ENCODE measurements at places on chromosomes 6 and 20.

GRCh38 chr6:7183707-7184106 lies 75.9 kb downstream of the RREB1 start:
- no peak for DNase-seq

DNA sequence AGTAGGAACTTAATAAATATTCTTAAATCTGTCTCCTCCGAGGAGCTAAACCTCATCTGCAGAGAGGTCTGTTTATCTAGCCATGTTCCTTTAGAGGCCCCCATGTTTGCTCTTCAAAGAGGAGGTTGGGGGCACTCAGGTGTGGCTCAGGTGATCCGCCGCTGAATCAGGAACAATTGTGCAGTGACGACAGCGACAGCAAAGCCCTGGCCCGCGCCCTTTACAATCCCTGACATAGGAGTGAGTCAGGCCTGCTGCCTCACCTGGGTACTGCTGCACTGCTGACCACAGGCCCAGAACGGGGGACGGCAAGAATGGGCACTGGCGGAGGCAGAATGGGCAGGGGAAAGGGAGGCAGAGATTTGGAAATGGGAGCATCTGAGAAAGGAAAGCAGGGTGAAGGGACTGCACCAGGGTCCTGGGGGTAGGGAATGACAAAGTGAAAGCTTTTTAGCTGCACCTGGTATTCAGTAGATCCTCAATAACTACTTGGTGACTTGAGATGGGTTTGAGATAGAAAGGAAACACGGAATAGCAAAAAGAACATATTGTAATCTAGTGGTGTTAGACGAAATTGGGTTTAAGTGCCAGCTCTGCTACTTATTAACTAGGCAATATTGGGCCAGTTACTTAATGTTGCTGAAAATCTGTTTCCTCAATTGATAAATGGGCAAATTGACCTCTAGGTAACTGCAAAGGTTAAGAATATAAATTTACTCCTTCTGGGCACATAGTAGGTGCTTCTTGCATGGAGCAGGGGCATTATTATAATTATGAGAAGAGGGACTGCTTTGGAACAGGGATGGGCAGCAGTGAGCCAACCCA lies 5.4 kb upstream of the IER3 start:
- no peak for DNase-seq

- no peak for DNase-seq
Measured at GRCh38 chr6:84539122-84539856, 225.1 kb downstream of the TBX18 start.

DNA sequence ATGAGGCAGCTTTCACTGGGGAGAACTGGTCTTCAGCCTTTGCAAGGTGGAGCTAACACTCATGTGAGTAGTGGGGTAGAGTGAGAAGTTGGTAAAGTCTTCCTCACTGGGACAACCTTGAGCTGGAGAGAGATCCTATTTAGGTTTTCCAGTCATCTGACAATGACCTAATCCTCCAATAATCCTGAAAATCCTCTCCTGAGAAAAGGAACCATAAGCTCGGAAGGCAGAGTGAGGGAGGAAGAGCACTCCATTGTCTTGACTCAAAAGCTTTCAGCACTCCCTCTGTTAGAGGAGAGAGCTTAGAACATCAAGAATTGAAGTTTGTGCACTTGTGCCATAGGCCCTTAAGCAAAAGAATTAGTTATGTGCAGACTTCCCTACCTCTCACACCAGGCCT lies 77.8 kb downstream of the TRAM2 start:
- DNase-seq: peak; percentile 69

GRCh38 chr6:21883595-21884328 lies 290.2 kb downstream of the SOX4 start:
- no peak for DNase-seq

DNA sequence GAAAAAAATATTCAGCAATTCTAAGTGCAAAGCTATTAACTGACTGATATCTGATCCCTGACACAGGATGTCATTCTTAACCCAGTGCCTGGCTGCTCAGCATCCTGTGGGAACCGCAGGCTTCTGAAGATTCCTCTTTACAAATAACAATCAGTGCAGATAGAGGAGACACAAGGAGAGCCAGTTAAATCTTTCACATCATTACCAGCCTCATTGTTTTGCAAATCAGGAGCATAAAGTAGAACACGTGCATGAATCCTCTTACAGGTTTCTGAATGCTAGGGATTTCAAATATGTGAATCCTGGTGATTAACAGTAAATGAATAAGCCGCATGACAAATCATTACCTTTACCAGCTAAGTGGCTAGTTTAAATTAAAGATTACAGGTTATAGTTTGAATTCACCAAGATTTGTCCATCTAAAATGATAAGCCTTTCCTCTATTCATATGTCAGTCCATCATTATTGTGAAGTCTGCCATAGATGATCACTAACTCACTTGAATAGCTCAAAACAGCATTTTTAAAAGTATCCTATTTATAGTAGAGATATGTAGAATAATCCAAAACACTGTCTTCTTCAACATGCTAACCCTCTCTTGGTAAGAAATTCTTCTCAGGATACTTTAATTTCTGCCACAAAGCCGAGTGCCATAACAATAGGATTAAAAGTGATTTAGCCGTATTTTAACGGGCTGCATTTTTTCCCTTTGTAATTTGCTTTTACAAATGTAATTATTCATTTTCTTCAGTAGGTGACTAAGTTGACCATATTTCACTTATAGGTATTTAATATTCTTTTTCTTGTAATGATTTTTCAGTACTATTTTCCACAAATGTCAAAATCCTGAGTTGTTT lies 367.3 kb upstream of the EPHA7 start:
- peak; percentile 36 for DNase-seq

DNA sequence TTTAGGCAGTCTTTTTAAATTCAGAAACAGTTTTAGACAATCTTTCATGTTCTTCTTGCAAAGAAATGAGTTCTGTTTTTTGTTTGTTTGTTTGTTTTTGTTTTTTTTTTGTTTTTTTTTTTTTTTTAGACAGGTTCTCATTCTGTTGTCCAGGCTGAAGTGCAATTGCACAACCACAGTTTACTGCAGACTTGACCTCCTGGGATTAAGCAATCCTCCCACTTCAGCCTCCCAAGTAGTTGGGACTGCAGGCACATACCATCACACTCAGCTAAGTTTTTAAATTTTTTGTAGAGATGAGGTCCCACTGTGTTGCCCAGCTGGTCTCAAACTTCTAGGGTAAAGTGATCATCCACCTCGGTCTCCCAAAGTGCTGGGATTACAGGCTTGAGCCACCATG lies 96.2 kb downstream of the OTOR start:
- DNase-seq: no peak

- DNase-seq: peak; percentile 80
Measured at GRCh38 chr6:149897015-149897697, 757 bp downstream of the RAET1E start.

GRCh38 chr20:62766071-62766450 lies 30.2 kb upstream of the MRGBP start:
- no peak for DNase-seq

DNA sequence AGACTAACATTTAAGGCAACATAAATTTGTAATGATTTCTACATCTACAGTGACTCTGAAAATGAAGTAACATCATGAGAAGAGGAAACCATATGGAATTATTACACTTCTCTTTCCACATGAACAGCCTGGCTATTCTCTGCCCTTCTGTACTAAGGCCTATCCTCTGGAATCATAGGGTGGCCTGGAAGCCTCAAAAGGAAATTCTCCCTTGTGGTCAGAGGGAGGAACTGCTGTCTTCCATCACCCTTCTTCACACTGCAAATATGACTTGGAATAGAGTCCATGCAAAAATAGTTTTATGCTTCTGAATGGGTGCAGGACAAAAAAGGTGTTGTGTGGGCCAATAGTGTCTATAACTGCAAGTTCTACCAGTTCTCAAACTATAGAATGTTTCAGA lies 44.6 kb upstream of the SH3BGRL2 start:
- peak; percentile 9 for DNase-seq

DNA sequence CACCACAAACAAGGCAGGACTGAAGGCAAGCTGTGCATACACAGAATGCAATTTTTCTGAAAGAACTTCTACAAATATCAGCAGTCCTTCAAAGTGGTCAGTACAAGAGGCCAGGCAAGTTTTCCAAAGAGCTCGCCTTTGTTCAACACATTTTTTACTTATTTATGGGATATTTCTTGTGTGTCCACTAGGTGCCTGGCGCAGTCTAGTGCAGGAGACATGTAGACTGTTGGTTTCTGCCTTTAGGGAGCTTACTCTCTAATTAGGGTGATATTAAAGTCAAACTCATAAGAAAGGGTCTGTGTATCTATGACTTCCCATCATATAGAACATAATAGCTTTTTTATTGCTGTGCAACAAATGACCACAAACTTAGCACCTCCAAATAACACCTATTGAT lies 21.2 kb upstream of the VEGFA start:
- DNase-seq: no peak

DNA sequence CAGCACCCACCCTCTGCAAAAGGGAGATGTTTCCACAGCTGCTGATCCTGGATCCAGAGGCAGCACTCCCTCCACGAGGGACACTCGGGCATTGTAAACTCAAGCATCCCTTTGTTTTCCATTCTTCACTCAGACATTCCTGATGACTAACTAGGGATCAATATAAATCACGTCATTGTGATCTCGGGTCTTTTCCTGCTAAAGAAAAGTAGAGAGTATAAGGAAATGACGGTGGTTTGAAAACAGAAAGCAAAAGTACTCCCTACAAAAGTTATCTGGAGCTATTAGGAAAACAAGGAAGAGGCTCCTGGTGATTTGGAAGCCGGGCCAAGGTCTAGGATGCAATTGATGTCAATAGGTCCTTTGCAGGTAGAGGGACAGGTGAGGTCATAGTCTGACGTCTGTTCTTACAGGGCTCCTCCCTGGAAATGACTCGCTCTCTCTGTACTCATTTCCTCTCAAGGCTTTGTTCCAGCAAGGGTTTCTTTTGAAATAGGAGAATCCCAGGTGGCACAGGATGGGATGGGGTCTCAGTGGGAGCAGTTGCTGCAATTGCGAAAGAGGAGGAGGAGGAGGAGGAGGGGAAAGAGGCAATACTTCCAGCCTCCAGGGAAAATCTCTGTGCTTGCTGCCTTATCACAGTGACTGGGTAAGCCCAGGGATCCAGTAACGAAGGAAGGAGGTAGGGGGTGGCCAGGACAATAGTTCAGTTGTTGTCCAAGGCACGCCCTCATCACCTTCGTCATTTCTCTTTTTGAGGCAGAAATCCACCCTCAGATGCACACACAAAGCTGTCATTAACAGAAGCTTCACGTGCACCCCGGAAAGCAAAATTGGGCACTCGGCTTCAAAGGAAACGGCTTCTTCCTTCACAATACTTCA lies 222.8 kb downstream of the LY86 start:
- DNase-seq: peak; percentile 72

DNA sequence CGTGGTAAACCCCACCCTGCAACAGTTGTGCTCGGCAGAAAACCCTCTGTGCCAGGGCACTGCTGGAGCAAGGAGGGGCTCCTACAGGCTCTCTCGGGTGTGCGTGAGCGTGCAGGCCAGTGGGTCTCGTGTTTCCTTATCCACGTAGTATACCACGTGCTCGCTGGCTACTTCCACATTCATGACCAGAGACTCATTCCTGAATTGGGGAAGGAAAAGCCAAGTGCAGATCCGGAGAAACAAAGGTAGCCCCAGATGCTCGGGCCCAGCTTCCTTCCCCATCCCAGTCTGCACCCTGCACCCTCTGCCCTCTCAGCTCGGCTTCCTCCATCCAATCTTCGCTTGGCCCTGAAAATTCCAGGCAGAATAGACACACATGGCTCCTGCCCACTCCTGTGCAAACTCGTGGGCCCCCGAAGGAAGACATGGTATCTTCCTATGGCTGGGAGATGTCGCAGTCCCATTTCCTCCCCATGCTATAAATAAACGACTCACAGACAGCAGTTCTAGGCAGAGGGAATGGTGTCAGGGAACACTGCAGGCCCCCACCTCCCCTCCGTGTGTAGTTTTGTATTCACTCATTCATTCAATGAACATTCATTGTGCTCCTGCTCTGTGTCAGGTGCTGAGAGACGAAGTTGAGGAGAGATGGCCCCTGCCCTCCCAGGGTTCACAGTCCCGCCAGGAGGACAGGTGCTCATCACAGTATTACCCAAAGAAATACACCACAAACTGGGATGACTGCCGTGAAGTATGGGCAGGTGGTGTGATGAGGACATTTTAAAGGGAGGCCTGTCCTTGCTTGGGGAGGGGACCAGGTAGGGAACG lies 29.6 kb downstream of the NPEPL1 start:
- no peak for DNase-seq

- DNase-seq: no peak
Measured at GRCh38 chr6:28368522-28368921, 18.8 kb downstream of the ZKSCAN3 start.

GRCh38 chr6:159461266-159461665 lies 231.8 kb downstream of the SOD2 start:
- DNase-seq: no peak

- DNase-seq: no peak
Measured at GRCh38 chr20:39268491-39268951, 306.4 kb downstream of the DHX35 start.

DNA sequence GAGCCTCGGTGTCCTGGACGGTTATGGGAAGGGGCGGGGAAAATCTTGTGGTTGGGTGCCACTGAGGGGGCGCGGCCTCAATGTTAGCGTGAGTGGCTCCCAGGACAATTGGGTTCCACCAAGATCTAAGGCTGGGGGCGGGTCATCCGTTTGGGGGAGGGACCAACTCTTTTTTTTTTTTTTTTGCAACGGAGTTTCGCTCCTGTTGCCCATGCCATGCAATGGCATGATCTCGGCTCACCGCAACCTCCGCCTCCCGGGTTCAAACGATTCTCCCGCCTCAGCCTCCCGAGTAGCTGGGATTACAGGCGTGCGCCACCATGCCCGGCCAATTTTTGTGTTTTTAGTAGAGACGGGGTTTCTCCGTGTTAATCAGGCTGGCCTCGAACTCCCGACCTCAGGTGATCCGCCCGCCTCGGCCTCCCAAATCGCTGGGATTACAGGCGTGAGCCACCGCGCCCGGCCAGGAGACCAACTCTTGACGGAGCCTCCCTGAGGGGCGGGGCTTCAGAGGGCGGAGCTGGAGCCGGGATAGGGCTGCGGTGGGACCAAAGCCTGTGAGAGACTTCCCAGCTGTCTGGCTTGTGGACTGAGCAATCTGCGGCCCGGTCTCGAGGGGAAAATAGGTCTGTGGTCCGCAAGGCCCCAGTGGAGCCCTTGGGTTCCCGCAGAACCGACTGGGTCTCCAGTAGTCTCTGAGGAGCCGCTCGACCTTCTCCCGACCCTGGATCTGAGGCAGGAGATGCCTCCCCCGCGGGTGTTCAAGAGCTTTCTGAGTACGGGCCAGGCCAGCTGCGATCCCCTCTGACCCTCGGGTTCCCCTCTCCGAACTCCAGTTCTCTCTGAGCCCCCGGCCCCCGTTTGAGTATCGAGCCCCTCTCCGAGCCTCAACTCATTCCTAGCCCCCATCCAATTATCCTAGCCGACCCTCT lies 1.1 kb downstream of the SPAG4 start:
- DNase-seq: peak; percentile 99

- DNase-seq: no peak
Measured at GRCh38 chr6:119590066-119590465, 240.5 kb upstream of the MAN1A1 start.

GRCh38 chr20:40305303-40305702 lies 383.7 kb downstream of the MAFB start:
- no peak for DNase-seq

DNA sequence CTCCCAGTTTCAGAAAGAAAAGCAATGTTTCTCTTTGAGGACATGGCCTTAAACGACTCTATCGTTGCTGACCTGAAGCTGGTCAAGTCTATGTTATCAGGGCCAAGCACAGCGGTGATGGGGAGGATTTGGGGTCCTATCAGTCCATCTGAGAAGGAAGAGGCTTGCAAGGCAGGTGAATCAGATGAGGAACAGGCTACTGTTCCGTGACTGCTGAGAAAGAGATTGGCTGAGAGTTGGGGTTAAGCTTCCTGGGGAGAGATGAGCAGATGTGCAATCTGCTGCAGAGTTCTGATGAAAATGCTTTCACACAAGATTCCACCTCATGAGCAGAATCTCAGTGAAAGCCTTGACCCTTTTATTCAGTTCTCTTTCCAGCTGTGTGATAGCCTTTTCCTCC lies 168.3 kb upstream of the STMND1 start:
- no peak for DNase-seq
